Mesothelial cell of epicardium (in vitro differentiated cells): ENCODE measurements at places on chromosomes 3 and 15.

GRCh38 chr3:144272680-144273079 lies 301.1 kb downstream of the DIPK2A start:
- DNase-seq = no peak
- peaks cover 25% of the 10 kb centered on the region for H3K4me1 ChIP-seq
- no peak overlapping the region for H3K4me3 ChIP-seq
- H3K36me3 ChIP-seq = no peaks in the 10 kb centered on the region

- peaks cover 2% of the 10 kb centered on the region for H3K4me1 ChIP-seq
- peak overlapping the region; percentile 70 for H3K4me3 ChIP-seq
- peak; percentile 51 for DNase-seq
Measured at GRCh38 chr15:23869396-23869795, 182.3 kb upstream of the NDN start.

GRCh38 chr3:46495901-46496456 lies 1.8 kb upstream of the RTP3 start:
- H3K36me3 ChIP-seq = no peaks in the 10 kb centered on the region
- H3K4me3 ChIP-seq = no peak overlapping the region
- peaks cover 1% of the 10 kb centered on the region for H3K27me3 ChIP-seq
- DNase-seq = no peak

DNA sequence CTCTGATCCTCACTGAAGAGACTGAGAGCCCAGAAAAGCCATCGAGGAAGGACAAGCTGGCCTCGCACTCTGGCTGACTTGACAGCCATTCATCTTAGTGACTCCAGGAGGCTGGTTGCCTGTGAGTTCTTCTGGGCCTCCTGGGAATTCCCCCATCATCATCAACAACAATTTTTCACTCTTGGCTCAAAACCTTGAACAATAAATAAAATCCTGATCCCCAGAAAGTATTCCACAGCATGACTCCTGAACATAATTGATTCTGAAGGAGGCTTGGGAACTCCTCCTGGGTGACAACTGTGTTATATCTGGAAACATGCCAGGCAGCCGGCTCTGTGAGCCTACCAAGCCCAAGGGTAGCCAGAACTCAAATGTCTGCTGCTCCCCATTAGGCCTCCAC lies 188.6 kb downstream of the SHQ1 start:
- H3K4me3 ChIP-seq = no peak overlapping the region
- no peaks in the 10 kb centered on the region for H3K36me3 ChIP-seq
- DNase-seq = no peak
- H3K27me3 ChIP-seq = no peaks in the 10 kb centered on the region
- peaks cover 50% of the 10 kb centered on the region for H3K4me1 ChIP-seq

DNA sequence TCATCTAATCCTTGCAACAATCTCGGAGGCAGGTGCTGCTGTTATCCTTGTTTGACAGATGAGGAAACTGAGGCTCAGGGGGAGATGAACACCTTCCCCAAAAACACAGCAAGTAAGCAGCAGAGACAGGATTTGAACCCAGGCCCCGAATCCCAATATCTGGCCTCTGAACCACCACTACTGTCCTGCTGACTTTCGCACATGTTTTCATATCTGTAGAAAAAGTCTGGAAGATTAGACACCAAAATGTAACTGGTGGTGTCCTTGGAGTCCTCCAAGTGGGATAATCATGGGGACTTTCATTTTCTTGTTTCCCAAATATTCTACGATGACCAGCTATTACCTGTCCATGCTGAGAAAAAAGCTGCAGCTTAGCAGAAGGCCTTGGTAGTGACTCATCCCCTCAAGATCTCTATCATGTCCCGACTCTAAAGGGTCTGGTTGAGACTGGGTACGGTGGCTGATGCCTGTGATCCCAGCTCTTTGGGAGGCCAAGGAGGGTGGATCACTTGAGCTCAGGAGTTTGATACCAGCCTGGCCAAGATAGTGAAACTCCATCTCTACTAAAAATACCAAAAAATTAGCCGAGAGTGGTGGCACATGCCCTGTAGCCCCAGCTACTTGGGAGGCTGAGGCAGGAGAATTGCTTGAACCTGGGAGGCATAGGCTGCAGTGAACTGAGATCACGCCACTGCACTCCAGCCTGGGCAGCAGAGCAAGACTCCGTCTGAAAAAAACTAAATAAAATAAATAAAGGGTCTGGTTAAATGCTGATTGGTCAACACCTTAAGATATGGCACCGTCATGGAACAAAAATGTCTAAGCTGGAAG lies 8.6 kb downstream of the IRAK2 start:
- peaks cover 3% of the 10 kb centered on the region for H3K36me3 ChIP-seq
- no peak for DNase-seq
- H3K27me3 ChIP-seq = peaks cover 2% of the 10 kb centered on the region
- no peaks in the 10 kb centered on the region for H3K4me1 ChIP-seq
- no peak overlapping the region for H3K4me3 ChIP-seq

DNA sequence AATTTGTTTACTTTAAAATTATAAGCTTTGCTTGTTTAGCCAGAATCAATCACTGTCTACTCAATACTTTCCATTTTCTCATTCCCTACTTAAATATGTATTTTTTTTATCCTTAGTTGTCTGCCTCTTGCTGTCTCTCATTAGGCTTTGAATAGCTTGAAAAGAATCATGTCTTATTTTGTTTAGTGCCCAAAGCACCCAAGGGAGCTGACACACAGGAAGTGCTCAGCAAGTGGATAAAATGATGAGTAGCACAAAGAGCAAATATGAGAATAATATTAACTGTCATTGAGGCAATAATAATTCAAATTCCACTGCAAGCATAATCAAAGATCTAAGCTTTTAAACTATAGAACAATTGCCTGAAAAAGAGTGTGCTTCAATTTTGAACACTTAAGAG lies 19.0 kb upstream of the IL1RAP start:
- no peaks in the 10 kb centered on the region for H3K36me3 ChIP-seq
- DNase-seq = no peak
- H3K27ac ChIP-seq = no peak overlapping the region
- H3K4me1 ChIP-seq = peaks cover 2% of the 10 kb centered on the region

- H3K36me3 ChIP-seq = peaks cover 10% of the 10 kb centered on the region
- no peak overlapping the region for H3K27ac ChIP-seq
- no peaks in the 10 kb centered on the region for H3K4me1 ChIP-seq
- no peaks in the 10 kb centered on the region for H3K27me3 ChIP-seq
Measured at GRCh38 chr15:76398317-76399104, 61.9 kb downstream of the ISL2 start.

DNA sequence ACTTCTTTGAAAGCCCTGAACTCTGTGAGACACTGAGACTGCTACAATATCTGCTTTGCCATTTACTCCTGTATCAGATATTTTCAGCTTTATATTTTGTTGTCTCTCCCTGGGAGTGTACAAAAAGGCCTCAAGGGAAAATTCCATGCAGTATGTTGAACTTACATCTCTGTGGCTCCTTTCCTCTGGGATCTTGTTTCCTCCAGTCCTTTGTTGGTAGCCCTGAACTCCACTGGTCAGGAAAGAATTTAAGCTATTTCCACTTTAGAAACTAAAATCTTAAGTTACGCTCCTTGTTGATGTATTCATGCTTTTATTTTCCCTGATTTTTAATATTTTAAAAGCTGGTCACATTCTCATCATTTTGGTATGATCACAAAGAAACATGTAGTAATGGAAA lies 277.9 kb downstream of the FHIT start:
- H3K27me3 ChIP-seq = no peaks in the 10 kb centered on the region
- no peaks in the 10 kb centered on the region for H3K4me1 ChIP-seq
- no peak overlapping the region for H3K4me3 ChIP-seq
- peaks cover 12% of the 10 kb centered on the region for H3K36me3 ChIP-seq
- no peak for DNase-seq
- H3K27ac ChIP-seq = no peak overlapping the region
